Fibroblast of lung (primary cell): ENCODE measurements at places on chromosomes 12 and 14. TPM values are rescaled to one million over a fixed set of nuclear protein-coding genes. Genes with fewer than 3 reads are reported as not detected.

Gene ABCD2
- total RNA-seq, result under 0.01 and 0.33 TPM in 2 replicates

Gene KIF26A
- total RNA-seq, result under 0.01 and 2.0 TPM in 2 replicates

Gene RAD9B
- total RNA-seq, result 0.50 and 0.77 TPM in 2 replicates

Gene MDM1
- total RNA-seq, result 12.4 and 12.8 TPM in 2 replicates

Gene KCNA1
- total RNA-seq, result under 0.01 TPM in 1 of 2 replicates, not detected in the other

Gene LYZ
- 0.17 and 0.77 TPM in 2 replicates for total RNA-seq

Gene SIX6
- total RNA-seq, result not detected in 2 replicates

Gene COX8C
- total RNA-seq, result 0.33 TPM in 1 of 2 replicates, not detected in the other

Gene SH2B3
- total RNA-seq, result 7.4 and 18.0 TPM in 2 replicates

Gene ISM2
- total RNA-seq, result not detected in 2 replicates

Gene GOLGA3
- total RNA-seq, result 109 and 133 TPM in 2 replicates

Gene TAS2R8
- under 0.01 TPM in 1 of 2 replicates, not detected in the other for total RNA-seq

Gene TPH2
- total RNA-seq, result not detected in 2 replicates

Gene KRT73
- total RNA-seq, result not detected in 2 replicates

Gene KRT72
- not detected in 2 replicates for total RNA-seq

Gene DPPA3
- not detected in 2 replicates for total RNA-seq

Gene HAL
- 0.17 TPM in 1 of 2 replicates, not detected in the other for total RNA-seq

Gene BHLHE41
- 0.51 and 2.3 TPM in 2 replicates for total RNA-seq

Gene GNG2
- total RNA-seq, result 19.0 and 21.5 TPM in 2 replicates

Gene PLEKHG7
- total RNA-seq, result not detected in 2 replicates

Gene AMIGO2
- 2.3 and 6.9 TPM in 2 replicates for total RNA-seq

Gene SLC25A21
- 0.26 and 0.50 TPM in 2 replicates for total RNA-seq

Gene DTX1
- total RNA-seq, result 0.26 TPM in 1 of 2 replicates, not detected in the other

Gene P2RX2
- total RNA-seq, result not detected in 2 replicates

Gene SCARB1
- 5.1 and 14.7 TPM in 2 replicates for total RNA-seq

Gene RNF34
- total RNA-seq, result 49.1 and 79.4 TPM in 2 replicates

Gene HCAR1
- total RNA-seq, result 0.51 and 1.5 TPM in 2 replicates

Gene NINJ2
- total RNA-seq, result 0.66 and 1.3 TPM in 2 replicates

Gene GYS2
- not detected in 2 replicates for total RNA-seq

Gene ACRBP
- under 0.01 and 0.33 TPM in 2 replicates for total RNA-seq

Gene ANO2
- total RNA-seq, result 0.17 TPM in 1 of 2 replicates, not detected in the other

Gene SERPINA12
- total RNA-seq, result not detected in 2 replicates

Gene PTPN6
- total RNA-seq, result 0.26 TPM in 1 of 2 replicates, not detected in the other

Gene PTCSC3
- not detected in 2 replicates for total RNA-seq

Gene MANSC1
- total RNA-seq, result 1.3 and 1.8 TPM in 2 replicates

Gene ACSM4
- total RNA-seq, result not detected in 2 replicates

Gene MYG1
- total RNA-seq, result 52.0 and 55.7 TPM in 2 replicates

Gene LIN52
- total RNA-seq, result 8.2 and 11.9 TPM in 2 replicates

Gene VRTN
- total RNA-seq, result not detected in 2 replicates

Gene SERPINA9
- total RNA-seq, result not detected in 2 replicates

Gene MUCL1
- not detected in 2 replicates for total RNA-seq

Gene GALNT9
- total RNA-seq, result 0.51 and 2.8 TPM in 2 replicates

Gene GALC
- 18.7 and 22.8 TPM in 2 replicates for total RNA-seq

Gene SLC16A7
- 44.2 and 110 TPM in 2 replicates for total RNA-seq

Gene MYL6B
- total RNA-seq, result 71.7 and 98.6 TPM in 2 replicates

Gene BTBD6
- 39.5 and 49.9 TPM in 2 replicates for total RNA-seq

Gene RAD51B
- total RNA-seq, result 13.1 and 16.3 TPM in 2 replicates

Gene GPX2
- total RNA-seq, result not detected in 2 replicates

Gene TDRD9
- total RNA-seq, result 0.50 and 1.0 TPM in 2 replicates

Gene CCDC196
- not detected in 2 replicates for total RNA-seq

Gene RGS6
- not detected in 2 replicates for total RNA-seq

Gene CEBPE
- total RNA-seq, result not detected in 2 replicates

Gene NRXN3
- 0.51 and 0.83 TPM in 2 replicates for total RNA-seq

Gene SMCO2
- 0.26 TPM in 1 of 2 replicates, not detected in the other for total RNA-seq

Gene ZNF605
- total RNA-seq, result 9.2 and 15.2 TPM in 2 replicates
